Activated CD4-positive, CD25-positive, alpha-beta regulatory T cell (primary cell): ENCODE measurements at places on chromosomes 5 and 9.

GRCh38 chr5:171102877-171103610, 206.0 kb upstream of the TLX3 start:
- no peak for DNase-seq

GRCh38 chr9:128916204-128916603, 4.6 kb upstream of the PHYHD1 start:
- no peak for DNase-seq

- no peak for DNase-seq
These were observed 116.5 kb upstream of the MAN2A1 start for GRCh38 chr5:109573256-109573655.

DNA sequence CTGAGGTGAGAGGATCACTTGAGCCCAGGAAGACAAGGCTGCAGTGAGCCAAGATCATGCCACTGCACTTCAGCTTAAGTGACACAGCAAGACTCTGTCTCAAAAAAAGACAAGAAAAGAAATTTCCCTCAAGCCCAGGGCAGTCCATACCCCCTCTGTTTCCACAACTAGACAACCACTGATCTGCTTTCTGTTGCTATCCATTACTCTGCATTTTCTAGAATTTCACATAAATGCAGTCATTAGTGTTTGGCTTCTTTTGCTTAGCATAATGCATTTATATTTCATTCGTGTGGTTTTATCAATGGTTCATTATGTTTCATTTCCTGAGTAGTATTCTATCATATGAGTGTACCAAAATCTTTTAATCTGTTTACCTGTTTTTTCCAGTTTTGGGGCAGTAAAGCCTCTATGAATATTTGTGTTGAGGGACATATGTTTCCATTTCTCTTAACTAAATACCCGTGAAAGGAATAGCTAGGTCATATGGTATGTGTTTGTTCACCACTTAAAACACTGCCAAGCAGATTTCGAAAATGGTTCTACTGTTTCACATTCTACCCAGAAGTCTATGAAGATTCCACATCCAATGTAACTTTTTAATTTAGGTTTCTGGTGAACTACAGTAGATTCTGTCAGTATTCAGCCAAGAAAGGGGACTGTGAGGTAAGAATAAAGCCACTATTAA, 271.8 kb downstream of the ZNF608 start:
- DNase-seq = no peak

GRCh38 chr9:93204470-93205043, 20.6 kb downstream of the WNK2 start:
- no peak for DNase-seq

DNA sequence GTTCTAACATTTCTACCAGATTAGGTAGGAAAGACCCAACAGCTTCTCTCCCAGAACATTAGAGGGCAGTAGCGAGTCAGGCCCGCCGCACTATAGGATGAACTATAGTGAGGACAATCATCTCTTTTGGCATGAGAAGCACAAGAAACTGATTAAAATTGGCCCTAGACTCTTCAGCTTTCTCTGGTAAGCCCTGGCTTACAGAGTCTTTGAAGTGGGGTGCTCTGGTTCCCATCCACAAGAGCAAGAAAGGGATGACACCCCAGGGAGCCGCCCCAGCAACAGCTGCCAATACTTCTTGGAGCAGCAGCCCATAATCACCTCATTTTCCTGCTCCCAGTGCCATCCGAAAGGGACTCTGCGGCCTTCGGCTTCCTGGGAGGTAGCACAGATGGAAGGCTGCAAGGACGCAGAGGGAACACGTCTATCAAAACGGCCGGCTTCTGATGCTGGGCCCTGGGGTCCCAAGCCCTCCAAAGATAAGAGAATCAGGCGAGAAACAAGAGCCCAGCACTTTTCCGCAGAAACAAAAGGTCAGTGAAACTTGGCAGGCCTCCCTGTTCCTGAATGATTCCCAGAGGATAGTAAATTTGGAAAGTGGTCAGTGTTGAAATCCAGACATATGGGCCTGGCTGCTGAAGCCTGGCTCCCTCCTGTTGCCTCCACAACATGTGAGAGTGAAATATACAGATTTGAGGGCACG, 69.3 kb downstream of the HSD17B3 start:
- DNase-seq = no peak

GRCh38 chr5:64229163-64229774, 63.6 kb downstream of the RNF180 start:
- DNase-seq = no peak

DNA sequence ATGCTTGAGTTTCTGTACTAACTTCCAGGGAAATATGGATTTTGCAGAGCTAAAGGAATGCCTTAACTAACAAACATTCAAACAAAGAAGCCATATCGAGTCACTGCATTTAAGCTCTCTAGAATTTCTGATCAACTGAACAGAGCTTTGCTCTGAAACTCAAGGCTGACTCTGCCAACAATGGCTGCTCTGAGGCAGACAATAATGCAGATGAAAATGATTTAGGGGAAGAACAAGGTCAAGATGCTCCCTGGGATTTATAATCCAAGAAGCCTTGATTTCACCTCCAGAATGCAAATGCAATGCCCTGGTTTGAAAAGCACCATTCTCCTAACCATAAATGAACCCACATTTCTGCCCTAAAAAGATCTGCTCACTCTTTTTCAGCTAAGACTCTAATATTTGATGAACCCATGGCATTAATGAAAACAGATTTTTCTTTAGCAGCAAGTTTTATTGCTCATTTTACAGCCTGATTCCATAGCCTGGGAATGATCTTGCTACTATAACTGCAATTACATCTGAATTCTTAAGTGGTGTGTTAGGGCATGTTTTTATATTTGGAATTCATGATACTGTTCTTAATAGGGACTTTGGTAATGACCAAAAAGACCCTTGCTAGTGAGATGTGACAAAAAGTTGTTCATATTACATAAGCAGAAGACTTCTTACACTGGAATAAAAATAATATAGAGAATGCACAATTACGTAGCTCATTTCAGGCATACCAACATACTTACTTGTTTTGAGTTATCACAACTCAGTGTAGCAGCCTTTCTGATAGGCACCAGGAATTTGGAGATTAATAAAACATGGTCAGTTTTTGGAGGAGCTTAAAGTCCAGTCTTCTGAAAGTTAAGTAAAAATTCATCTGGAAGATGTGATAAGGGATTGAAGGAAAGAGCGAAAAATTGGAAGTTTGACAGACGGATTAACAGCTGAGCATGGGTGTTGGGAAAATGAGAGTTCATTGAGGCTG, 169.4 kb downstream of the TRPM3 start:
- DNase-seq = no peak

GRCh38 chr9:132795511-132796303, 82.4 kb downstream of the AK8 start:
- DNase-seq = no peak

GRCh38 chr5:53782620-53783019, 222.2 kb downstream of the NDUFS4 start:
- DNase-seq = no peak

DNA sequence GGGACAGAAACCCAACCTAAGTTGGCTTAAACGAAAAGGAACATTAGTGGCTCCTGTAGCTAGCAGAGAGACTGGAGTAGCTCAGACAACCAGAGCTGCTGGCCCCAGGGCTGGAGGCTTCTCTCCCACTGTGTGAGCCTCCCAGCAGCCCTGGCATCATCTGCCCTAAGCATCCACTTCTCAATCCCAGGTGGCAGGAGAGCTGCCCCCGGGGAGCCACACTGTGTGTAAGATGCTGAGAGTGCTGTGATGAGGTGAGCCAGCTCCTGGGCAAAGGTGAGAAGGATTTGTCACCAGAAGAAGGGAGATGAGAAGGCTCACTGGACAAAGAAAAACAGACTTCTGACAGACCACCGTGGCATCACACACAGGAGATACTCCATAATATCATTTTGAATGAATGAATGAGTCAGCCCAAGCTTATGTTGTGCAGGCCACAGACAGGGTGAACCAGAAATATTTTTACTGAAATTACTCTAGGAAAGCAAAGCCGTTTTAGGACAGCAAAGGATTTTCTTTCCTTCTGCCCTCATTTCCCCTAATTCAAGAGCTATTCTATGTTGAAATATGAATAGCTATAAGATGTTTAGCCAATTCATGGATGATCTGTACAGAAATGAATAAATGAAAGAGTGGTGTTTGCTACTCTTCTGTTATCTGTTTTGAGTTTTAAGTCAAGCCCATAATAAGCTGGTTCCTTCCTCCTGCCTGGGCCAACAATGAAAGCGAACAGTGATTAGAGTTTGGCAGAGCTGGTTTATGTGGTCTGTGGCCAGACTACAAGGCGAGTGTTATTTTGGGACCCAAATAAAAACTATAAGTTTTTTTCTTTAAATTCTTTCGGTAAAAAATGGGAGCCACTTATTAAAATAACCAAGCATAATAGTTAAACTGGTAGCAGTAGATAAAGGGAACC, 57.4 kb upstream of the ECM2 start:
- DNase-seq = no peak
